ENCODE measurements at places on chromosomes 1 and 21.
A peak's percentile ranks its signal among the peaks of the same experiment; 100 is the strongest.

GRCh38 chr1:79044974-79045650 lies 38.6 kb upstream of the ADGRL4 start:
- DNase-seq = no peak

DNA sequence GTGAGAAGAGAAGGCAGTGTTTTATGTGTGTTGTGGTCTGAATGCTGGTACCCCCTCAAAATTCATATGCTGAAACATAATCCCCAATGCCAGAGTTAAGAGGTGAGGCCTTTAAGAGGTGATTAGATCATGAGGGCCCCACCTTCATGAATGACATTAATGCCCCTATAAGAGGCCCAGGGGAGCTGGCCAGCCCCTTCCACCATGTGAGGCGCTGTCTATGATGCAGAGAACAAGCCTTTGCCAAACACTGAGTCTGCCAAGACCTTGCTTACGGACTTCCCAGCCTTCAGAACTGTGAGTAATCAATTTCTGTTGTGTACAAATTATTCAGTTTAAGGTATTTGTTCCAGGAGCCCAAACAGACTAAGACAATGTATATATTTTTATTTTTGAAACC lies 20.2 kb downstream of the CAPZB start:
- DNase-seq = no peak

GRCh38 chr1:45035631-45036301 lies 23.7 kb downstream of the UROD start:
- no peak for DNase-seq

DNA sequence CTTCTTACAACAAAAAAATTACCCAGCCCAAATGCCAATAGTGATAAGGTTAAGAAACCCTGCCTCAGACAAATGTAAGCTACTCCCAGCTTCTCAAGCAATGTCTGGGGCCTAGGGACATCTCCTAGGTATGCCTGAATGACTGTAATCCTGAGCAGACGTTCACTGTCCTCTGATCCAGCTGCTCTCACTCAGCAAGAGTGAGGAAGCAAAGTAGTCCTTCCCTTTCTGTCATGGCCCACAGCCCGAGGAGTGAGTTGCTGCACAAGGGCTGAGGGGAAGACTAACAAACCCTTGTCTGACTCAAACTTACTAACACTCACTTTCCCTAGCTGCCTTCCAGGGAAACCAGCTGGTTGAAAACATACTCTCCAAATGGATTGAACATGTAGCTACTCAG lies 124.9 kb upstream of the TNFSF4 start:
- no peak for DNase-seq

GRCh38 chr1:182395906-182396305 lies 4.3 kb upstream of the GLUL start:
- no peak for DNase-seq

DNA sequence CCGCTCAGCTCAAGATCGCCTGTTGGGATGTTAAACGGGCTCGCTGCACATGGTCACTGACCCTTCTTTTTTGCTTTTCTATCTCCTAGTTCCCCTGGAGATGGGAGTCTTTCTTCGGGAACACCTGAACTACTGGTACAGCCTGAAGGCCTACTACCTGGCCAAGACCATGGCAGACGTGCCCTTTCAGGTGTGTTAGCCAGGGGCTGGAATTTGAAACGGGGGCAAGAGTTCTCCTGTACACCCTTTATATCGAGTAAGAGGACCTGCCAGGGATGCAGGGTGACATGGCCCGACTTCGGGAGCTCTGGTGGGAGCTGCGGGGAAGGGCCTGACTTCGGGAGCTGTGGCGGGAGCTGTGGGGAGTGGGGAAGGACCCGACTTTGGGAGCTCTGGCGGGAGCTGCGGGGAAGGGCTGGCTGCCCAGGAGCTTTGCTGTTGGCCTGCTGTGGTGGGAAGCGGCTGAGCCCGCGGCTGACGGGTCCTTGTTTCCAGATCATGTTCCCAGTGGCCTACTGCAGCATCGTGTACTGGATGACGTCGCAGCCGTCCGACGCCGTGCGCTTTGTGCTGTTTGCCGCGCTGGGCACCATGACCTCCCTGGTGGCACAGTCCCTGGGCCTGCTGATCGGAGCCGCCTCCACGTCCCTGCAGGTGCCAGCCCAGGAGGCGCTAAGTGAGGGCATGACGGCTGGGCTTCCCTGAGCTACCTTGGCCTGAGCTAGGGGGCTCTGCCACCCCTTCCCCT lies 24.0 kb downstream of the TFF3 start:
- DNase-seq = no peak

DNA sequence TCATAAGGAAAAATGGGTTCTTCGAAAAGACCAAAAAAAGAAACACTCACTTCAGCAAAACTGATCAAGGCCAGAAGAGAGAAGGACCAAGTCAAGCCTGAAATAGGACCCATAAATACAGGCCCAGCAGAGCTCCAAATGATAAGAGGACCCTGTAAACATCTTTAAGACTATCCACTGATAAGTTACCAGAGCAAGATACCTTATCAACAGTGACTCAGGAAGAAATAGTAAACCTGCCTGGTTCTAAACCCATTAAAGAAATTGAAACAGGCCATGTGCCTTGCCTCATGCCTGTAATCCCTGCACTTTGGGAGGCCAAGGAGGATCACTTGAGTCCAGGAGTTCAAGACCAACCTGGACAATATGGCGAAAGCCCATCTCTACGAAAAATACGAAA lies 81.8 kb upstream of the ERRFI1 start:
- no peak for DNase-seq

GRCh38 chr1:171292799-171293198 lies 21.2 kb upstream of the FMO4 start:
- DNase-seq = no peak

- DNase-seq = no peak
These were observed 192.2 kb downstream of the DYRK1A start for GRCh38 chr21:37558676-37559211.

GRCh38 chr1:18322368-18323032 lies 158.2 kb upstream of the KLHDC7A start:
- no peak for DNase-seq

DNA sequence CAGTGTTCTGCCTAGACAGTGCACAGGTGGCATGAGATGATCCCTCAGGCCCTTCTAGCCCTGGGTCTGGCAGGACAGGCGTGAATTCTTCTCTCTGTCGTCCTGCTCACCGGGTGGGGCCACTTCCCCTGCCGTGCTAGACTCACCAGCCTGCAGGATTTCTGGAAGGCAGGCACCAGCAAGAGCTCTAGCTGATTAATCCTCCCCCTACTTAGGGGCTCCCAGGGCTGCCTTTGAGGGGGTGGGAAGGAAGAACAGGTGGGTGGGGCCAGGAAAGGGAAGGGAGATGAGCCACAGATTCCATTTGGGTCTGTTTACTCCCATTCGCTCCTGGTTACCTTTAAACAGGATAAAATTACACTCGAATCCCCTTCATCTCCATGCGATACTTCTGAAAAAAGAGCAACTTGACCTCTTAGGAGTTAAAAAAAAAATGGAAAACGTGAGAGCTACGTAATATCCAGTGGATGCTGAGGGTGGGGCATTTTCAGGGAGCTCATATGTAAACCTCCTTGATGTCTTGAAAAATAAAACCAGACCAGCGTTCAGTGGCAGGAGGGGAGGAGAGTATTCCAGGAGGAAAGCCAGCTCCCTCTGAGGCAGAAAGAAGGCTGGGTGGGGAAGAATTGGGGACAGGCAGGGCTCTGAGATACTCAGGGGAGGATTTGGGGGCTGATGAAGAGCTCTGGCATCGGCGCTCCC lies 665.5 kb downstream of the PTPRU start:
- DNase-seq = no peak

GRCh38 chr1:232421143-232421796 lies 208.7 kb downstream of the SIPA1L2 start:
- peak; percentile 67 for DNase-seq

DNA sequence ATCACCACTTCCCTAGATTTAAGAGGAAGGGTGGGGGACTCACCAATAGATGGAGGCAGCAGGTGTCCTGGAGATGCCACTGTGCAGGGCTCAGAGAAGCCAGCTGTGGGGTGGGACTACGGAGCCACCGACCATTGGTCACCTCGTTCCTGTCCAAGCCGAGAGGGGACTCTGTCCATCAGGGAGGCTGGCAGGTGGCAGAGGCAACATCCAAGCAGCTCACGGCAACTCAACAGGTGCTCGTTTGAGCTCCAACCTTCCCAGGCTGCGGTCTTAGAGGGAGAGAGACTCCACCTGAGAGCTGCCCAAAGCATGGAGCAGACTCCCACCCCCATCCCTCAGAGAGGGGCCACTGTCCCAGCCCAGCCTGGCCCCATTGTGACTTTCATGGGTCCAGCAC lies 71.4 kb downstream of the IGSF21 start:
- DNase-seq = no peak

- peak; percentile 7 for DNase-seq
These were observed 239.6 kb upstream of the FGGY start for GRCh38 chr1:59057211-59057694.

DNA sequence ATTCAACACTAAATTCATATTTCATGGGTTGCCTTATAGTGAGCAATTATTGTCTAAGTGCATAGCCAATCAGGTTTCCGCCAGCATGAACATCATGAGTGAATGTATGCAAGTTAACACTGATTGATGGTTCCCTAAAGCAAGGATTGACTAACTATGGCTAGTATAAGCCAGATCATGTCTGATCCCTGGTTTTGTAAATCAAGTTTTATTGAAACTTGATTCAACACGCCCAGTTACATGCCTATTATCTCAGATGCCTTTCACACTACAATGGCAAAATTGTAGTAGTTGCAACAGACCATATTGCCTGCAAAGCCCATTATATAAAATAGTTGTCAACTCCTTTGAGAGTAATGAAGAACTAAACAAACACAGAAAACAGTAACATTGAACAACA lies 1127.4 kb downstream of the NCAM2 start:
- no peak for DNase-seq

DNA sequence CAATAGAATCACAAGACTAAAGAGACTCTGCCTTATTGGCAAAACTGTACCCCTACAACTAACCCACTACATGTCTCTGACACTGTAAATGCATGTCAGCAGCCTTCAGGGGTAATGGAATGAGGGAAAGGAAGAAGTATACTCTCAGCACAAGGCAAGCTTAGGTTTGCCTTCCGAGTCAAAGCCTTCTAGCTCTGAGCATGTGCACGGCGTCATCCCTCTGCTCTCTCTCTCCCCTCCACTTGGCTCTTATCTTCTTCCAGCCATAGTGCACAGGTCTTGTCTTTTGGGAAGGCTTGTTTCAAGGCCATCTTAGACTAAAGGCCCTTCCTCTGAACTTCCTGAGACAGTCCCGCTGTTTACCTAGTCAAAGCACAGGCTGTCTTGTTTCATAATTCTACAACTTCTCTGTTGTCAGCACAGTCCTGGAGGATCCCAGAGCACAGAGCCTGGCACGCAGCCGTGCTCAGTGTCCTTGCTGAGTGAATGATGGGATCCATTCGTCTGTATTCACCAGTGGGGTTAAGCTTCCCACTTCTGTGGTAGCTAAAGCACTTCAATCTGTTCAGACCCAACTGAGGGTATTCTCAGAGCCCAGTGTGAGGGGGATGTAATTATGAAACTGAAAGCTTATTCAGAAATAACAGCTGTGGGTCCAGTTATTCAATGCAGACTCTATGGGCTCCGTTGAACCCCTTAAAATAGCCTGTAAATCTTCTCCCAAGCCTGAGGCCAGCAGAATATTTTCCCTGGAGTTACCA lies 166.5 kb upstream of the PLD5 start:
- DNase-seq = no peak

DNA sequence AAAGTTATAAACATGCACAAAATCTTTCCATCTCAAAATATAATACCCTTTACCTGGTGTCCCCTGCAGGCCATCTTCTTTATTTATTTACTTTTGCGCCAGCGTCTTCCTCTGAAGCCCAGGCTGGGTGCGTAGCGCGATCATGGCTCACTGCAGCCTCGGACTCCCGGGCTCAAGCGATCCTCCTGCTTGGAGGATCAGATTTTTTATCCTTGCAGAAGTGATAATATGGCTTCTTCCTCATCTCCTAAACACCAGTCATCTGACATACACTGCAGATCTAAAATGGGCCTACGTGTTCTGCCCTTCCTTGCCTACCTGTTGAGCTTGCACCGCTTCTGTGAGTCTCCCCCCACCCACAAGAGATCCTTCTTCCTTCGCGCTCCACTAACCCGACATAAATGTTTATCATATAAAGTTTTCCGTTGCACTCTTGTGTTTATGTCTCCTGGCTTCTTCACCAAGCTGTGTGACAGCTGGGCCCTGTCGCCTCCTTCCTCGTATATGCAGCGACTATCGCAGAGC lies 506 bp upstream of the SRP9 start:
- no peak for DNase-seq

DNA sequence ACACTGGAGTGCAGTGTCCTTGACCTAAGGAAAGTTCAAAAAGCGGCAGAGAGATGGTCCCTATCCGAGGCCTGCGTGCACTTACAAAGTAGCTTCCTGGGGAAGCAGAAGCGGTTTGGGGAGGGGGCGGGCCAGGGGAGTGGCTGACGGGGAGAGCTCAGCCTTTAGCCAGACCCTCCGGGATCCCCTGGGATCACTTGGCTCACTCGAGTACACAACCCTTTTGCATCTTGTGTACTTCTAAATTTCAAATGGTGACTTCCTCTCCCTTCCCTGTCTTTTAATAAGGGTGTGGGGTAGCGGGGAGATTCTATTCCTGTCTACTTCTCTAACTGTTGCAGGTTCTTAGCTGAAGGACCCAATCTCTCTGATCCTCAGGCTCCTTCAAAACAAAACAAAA lies 18.1 kb upstream of the SNX27 start:
- DNase-seq = no peak

- DNase-seq = no peak
These were observed 5.3 kb upstream of the DENND4B start for GRCh38 chr1:153951801-153952200.

DNA sequence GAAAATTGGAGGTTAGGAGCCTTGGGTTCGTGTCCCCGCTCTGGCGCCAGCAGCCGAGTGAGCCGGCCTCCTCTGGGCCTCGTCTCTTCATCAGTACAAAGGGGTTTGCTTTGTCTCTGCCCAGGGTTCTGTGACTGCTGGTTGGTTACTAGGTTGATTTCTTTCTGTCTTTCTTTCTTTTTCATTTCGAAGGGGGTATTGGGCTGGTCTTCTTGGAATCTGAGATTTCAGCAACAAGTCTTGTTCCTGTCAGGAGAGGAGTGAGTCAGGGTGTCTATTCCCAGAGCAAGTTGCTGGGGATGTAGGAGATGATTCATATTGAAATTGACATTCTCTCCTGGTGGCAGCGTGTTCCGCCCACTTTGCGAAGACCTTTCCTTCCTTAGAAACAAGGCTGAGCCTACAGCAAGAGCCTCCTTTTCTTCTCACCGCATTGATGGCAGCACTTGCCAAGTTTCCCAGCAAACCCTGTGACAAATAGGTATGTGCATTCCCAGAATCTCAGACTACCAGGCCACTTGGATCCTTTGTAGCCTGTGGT lies 79.2 kb downstream of the MAN1C1 start:
- no peak for DNase-seq

DNA sequence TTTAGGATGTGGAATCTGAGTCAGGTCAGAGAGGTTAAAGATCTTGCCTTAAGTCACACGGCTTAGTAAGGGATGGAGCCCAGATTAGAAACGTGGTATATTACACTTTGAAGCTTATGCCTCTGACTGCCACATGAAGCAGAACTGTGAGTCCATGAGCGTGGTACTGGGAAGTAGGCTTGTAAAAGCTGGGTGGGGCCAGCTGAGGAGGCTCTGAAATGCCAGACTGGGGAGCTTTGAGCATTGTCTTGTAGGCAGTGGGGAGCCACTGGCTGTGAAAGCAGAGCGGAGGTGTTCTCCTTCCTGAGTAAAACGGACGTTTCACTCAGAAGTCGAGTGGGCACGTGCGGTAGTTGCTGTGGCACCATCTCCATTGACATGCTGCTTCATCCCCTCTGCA lies 72.6 kb upstream of the USP24 start:
- DNase-seq = no peak
